Panc1 (cell line): ENCODE measurements at places on chromosomes 2 and 18.

DNA sequence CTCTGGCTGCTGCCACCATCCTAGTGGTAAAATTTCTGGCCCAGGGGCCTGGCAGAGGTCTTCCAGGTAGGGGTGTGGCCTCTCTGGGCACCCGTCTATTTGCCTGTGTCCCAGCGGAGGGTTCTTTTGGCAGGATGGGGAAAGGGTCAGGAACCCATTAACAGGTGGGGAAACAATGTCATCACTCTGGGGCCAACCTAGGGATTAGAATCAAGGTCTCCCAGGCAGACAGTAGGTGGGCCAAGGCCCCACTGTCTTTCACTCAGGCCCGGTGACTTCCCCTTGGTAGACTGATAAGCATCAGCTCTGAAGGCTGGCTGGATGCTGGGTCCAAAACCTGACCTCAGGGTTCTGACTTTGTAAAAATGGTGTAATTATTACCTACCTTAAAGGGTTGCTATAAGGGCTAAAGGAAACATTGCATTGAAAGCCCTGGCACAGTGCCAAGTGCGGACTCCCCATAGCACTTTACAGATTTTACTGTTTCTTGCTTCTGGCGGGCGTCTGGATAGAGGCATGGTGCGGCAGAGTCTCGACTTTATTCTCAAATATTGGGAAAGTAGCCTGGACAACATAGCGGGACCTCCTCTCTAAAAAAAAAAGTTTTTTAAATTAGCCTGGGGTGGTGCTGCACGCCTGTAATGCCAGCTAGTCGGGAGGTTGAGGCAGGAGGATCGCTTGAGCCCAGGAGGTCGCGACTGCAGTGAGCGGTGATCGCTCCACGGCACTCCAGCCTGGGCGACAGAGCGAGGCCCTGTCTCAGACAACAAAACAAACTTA is 2.2 kb downstream of the LBX2 start:
- no peak for DNase-seq

DNA sequence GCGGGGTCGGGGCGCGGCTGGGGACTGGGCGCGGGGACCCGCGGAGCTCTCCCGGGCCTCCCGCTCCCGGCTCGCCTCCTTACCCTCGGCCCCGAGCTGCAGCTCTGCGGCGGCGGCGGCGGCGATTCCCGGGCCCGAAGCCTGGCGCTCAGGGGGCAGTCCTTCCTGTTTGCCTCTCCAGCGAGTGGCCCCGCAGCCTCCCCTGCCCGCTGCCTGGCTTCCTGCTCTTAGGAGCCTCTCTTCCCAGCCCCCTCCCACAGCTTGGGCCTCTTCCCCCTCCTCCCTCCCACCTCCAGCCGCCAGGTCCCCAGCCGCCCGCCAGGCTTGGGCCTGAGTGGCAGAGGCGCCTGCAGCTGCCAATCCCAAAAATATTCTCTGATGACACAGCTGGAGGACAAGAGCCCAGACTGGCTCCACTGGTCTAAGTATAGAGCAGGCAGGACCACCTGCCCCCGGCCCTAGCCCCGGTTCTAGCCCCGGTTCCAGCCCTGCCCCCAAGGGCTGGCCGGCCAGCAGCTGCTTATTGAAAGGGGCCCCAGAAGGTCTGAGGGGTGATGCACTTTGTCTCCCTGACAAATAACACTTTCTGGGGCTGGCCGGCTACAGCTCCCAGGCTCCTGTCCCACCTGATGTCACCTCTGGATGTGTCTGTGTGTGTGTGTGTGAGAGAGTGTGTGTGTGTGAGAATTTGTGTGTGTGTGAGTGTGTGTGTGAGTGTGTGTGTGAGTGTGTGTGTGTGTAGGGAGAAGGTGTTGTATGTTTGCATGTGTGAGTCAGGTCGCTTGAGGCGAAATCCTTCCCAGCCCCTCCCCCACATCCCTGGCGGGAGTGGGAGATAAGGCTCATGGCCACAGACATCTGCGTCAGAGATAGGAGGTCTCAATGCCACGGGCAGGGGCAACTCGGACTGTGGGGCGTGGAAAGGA is at the start of gene OBSL1:
Gene OBSL1, minus strand, starts transcription at position 229 of the 926 bp plus-strand sequence. CDS start 307 bp downstream, outside the sequence.
- no peak for DNase-seq

DNA sequence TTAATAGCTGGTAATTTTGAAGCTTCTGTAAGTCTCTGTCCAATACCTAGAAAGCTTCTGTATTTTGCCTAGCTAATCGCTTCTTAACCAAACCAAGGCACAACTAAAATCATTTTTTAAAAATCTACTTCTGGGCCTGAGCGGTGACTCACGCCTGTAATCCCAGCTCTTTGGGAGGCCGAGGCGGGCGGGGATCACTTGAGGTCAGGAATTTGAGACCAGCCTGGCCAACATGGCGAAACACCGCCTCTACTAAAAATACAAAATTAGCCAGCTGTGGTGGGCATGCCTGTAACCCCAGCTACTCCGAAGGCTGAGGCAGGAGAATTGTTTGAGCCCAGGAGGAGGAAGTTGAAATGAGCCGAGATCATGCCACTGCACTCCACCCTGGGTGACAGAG is 148.6 kb upstream of the FIGN start:
- DNase-seq, result no peak

DNA sequence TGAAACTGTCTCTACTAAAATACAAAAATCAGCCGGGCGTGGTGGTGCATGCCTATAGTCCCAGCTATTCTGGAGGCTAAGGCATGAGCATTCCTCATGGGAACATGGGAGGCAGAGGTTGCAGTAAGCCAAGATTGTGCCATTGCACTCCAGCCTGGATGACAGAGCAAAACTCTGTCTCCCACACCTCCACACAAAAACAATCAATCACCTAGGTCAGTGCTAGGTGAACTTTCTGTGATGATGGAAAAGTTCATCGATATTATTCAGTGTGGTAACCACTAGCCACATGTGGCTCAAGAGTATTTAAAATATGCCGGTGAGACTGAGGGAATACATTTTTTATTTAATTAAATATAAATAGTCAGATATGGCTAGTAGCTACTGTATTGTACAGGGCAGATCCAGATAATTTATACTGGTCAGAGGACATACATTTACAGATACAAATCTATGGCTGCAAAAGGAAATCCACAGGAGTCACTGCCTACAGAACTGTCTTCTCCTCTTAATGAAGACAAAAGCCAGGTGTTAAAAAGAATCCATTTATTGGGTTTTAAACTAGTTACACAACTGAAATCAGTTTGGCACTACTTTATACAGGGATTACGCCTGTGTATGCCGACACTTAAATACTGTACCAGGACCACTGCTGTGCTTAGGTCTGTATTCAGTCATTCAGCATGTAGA is 3.9 kb upstream of the GPR75 start:
- DNase-seq, result no peak

- no peak for DNase-seq
Observed at GRCh38 chr2:152518641-152519580, 183.9 kb downstream of the FMNL2 start.

- DNase-seq, result no peak
Observed at GRCh38 chr2:46383784-46384456, 86.7 kb downstream of the EPAS1 start.

DNA sequence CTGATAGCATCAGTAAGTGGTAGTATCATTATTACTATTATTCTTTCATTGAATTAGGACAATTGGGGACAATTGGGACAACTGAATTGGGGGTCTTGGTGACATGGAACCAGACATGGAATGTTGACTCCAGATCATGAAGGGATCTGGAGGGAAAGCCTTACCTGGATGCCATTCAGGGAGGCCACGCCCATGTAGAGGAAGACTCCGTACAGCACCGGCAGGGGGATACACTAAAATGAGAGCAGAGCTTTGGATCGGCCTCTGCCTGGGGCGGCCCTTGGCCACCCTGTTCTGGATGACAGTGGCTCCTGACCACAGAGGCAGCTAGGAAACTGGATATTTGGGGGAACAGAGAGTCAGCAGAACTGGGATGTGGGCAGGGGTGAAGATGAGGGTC is 29.2 kb downstream of the MTHFD2 start:
- no peak for DNase-seq

DNA sequence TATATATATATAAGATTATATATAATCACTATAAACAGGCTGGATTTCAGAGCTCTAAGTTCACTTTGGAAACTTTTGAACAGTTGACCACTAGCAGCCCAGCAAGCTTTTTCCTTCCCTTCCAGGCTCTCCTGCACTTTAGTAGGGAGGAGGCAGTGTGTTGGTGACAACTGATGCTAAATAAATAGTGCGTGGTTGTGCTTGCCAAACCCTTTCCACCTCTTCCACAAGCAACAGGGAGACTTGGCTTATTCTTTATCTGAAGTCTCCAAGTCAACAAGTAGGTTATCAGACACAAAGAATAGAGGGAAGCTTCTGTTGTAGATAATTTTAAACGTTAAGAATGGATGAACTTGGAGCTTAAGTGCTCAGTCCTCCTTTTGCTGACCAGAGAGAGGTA is 408.2 kb upstream of the HNRNPA3 start:
- DNase-seq, result no peak

DNA sequence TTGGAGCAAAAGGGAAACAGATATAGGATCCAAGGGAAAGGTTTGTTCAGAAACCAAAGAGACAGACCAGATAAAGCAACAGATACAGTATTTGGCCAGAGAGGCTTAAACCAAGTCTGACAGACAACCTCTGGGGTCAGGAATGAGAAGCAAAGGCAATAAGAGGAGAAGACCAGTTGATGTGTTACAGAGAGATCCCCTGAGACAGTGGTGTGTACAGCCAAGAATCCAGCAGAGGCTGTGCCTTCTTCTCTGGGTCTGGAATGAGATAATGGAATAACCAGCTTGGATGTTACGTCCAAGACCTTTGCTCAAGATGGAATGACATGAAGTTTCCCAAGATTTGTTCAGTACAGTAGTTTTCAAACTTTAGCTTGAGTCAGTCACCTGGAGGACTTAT is 61.1 kb downstream of the MDH1 start:
- DNase-seq, result no peak

DNA sequence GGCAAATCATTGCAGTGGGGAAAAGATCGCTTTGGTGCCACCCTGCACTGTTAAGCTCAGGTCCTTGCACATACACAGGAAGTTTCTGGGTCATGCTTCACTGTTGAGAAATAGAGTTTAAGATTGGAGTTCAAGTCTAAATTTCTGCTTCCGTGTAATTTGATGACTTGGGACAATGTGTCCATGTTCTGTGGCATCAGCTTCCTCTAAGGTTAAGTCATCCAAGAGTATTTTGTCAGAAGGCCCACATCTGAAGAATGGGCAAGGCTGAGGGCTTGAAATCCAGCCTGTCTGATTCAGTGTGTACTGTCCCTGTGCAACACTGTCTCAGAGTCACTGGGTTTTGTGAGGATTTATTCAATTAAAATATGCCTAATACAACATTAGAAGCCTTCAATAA is 880.7 kb downstream of the SUCLG1 start:
- no peak for DNase-seq

- DNase-seq, result peak; percentile 84
Observed at GRCh38 chr2:232979871-232980461, 33.1 kb downstream of the NGEF start.

DNA sequence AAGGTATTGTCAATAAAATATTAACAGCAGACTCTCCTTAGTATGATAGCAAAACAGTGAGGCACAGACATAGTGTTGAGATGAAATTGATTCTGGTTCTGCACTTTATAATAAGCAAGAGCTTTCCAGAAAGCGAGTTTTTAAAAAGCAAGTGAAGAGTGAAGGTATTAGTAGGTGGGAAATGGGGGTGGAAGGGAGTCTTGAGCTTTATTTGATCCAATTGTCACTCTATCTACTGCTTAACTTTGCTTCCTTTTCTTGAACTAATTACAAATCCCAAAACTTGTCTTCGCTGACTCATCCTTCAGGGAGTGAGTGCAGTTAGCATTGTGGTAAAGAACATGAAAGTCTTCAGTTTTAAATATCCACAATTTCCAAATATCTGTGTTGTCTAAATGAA is 120.6 kb upstream of the BOD1L2 start:
- DNase-seq, result no peak

- DNase-seq, result no peak
Observed at GRCh38 chr18:24031318-24031717, 16.8 kb downstream of the TTC39C start.

- DNase-seq, result no peak
Observed at GRCh38 chr18:76491473-76491775, 3.6 kb downstream of the ZNF516 start.

GRCh38 chr2:68489282-68489681 is 21.9 kb downstream of the APLF start:
- DNase-seq, result no peak

DNA sequence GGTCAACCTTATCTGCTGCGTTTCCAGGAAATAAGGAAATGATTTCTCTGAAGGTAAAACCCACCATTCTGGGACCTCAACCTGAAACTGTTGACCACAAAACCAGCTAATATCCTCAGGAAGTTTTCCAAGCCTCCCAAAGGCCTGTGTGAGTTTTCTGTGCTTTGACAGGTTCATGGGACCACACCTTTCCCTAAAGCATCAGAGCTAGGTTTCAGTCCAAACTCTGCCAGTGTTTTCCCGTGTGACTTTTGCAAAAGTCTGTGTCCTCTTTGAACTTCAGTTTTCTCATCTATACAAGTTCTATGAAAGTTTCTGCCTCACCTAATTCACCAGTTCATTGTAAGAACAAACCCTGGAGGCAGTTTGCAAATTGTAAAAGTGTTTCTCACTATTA is 39.8 kb downstream of the VSNL1 start:
- DNase-seq, result no peak

DNA sequence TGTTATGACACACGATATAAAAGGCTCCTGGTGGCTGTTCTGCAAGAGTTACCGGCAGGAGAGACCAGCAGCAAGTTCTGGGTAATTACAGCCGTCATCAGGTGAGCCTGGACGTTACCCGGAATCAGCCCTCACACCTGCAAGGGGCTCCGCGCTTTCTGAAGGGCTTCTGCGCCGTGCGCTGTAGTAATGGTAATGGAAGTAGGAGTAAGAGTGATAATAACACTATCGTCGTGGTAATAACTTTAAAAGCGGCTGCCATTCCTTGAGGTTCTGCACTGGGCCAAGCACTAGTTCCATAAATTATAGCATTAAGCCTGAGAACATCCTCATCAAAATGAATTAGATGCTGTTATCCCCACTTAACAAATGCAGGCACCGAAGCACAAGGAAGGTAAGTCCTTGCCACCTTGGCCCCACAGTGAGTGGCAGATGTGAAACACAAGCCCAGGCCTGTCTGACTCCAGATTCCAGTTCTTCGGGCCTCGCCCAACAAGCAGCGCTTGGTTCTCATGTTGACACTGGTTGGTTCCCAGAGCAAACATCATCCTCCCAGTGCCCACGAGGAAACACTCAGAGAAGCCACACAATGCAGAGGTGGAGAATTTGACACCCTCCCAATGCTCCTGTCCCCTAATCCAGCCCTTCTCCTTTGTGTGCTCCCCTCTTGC is 205.2 kb downstream of the EIPR1 start:
- no peak for DNase-seq

DNA sequence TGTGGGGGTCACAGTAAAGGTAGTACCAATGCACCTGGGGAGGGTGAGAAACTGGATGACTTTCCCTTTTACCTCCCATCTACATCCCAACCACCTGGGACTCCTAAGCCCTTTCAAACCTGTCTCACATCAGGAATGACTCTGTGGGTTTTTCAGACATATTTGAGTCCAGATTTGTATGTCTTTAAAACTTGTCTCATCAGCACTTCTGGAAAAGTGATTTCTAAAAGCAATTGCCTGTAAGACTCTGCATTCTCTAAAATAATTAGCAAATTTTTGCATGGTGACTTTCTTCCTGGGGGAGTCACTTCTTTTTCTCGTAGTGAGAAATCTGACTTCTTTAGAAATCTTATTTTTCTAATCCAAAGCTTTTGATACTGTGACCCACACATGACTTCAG is 1553.0 kb upstream of the PIK3C3 start:
- no peak for DNase-seq
